ENCODE measurements at places on chromosomes 12 and 14.

DNA sequence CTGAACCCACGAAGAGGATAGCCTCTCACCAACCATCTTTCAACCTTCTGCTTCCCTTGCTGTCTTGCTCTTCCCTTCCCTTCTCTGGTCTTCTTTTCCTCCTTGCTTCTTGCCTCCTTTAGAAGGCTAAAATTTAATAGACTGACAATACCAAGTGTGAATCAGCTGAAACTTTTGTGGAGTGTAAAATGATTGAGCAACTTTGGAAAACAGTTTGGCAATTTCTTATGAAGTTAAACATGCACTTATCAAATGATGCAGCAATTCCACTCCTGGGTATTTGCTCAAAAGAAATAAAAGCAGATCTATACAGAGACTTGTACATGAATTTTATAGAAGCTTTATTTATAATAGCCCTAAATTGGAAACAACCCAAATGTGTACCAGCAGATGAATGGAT is 3.3 kb upstream of the KRT86 start:
- DNase-seq: no peak

DNA sequence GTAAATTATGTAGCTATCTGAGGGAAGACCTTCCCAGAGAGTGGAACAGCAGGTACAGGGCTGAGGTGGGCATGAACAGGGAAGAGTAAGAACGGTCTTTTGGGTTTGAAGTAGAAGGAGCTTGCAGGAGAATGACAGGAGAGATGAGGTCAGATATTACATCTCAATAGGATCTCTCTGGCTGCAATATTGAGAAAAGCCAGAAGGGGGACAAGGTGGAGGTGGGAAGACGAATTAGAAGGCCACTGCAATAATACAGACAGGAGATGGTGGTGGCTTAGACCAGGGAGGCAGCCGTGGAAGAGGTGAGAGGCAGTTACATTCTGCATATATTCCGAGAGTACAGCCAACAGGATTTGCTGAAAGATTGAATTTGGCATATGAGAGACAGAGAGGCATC is 310.2 kb downstream of the APAF1 start:
- no peak for DNase-seq

DNA sequence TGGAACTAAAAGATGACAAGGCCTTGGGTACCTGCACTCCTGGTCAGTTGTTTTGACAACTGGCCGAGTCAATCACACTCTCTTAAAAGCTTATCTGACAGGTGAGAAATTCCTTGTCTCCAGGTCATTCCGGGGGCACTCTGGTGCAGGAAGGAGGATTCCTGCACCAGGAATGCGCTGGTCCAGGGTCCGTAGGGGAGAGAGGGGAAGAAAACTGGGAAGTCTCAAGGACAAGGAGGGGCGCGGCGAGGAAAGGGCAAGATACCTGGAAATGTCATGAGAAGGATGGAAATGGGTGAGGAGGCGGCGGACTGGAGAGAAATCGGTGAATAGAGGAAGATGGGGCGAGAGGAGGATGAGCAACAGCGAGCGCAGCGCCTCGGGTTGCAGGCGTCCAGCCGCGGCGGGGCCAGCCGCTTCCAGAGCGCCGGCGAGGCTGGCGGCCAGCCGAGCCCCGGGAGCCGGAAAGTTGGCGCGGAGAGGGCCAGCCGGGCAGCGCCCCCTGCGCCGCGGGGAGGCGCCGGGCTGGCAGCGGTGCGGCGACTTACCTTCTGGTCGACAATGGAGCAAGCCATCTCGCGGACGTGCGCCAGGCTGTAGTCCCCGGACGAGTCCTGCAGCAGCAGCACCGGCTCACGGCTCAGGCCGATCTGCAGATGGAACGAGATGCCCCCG is 809 bp downstream of the PRKD1 start:
- DNase-seq: no peak

- no peak for DNase-seq
Observed at GRCh38 chr14:103188810-103189480, 65.7 kb downstream of the TNFAIP2 start.

GRCh38 chr12:94495445-94496115 is 35.9 kb upstream of the CEP83 start:
- DNase-seq: no peak

DNA sequence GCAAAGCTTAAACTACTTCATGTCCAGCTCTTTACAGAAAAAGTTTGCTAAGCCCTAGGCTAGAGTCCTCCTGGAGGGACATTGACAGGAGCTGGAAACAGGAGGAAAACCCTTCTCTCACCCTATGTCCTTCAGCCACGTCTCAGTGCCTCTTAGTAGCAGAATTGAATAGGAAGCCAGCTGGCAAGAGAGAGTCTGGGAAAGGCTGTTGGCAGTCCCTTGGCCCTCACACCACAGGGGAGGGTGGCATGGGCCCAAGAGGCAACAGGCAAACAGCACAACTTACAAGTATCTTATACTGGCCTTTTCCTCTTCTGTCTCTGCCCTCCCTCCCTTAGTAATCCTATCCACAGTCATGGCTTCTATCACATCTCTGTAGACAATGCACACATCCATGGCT is 27.7 kb upstream of the DHRS2 start:
- DNase-seq: no peak

DNA sequence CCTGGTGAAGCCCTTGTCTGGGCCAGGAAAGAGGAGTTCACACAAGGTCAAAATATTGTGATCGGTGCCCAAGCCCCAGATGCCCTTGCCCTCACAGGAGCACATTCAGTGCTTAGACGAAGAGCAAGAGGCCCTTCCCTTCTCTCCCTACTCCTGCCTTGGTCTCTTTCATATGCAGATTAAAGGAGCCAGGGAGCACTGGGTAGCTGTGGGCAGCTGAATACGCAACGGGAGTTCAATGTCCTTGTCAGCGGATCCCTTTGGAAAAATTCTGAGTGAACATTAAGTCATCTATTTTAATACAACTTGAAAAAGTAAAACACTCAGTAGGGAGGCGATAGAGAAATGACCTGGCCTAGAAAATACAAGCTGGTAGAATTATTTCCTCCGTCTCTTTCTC is 1489.4 kb downstream of the AACS start:
- no peak for DNase-seq

DNA sequence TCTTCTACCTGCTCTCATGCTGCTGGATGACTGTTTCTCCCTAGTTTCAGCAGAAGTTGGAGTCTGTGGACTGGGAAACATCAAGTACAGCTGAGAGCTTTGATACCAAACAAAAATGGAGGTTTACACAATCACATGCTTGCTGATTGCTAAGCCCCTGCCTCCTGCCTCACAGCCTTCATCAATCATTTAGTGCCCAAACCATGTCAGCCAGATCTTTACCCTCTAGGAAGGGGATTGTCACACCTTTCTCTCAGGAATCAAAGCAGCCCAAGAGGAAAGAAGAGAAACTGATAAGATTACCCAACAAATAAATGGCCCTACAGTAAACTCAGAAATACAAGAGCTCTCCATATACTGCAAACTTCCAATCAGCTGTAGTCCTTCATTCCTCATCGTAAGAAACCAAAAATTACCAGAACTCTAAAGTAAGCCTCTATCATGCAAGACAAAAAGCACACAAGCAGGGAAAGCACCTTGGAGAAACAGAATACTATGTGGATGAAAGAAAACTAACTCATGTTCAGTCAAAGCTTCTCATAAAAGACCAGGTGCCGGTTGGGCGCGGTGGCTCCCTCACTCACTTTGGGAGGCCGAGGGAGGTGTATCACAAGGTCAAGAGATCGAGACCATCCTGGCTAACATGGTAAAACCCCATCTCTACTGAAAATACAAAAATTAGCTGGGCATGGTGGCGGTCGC is 63.6 kb upstream of the RESF1 start:
- no peak for DNase-seq

DNA sequence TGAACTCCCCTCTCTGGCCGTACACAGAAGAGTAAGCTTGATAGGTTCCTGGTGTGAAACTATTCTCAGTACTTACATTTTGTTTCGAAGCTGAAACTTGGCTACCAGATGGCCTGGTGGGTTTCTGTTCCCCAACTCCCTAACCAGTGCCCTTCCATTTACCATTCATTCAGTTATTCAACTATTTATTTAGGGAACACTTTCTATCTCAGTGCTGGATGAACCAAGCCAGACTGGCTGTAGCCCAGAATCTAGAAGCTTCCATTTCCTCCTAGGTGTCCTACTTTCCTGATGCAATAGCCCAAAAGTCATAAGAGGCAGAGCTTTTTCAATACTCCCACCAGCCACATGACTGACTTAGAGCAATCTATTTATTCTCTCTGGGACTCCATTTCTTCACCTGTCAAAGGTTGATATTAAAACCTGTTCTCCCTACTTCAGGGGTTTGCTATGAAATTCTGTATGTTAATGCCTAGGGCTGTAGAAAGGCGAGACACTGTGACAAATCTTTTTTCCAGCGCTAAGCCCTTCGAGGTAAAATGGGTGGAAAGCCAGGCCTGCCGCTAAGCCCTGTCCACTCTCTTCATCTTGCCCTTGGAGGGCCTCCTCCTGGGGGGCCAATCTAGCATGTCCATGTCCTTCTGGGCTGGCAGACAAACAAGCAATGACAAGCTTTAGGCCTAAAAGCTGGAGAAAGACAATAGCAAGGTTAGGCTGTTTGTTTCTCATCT is 8.1 kb upstream of the IRF2BPL start:
- peak; percentile 70 for DNase-seq

All from NCI-H187 (cell line).